ENCODE measurements at places on chromosomes 16 and 17.

GRCh38 chr16:69382421-69382820, 3.4 kb downstream of the TERF2 start:
- DNase-seq = no peak

GRCh38 chr16:76931186-76931585, 259.8 kb upstream of the MON1B start:
- no peak for DNase-seq

DNA sequence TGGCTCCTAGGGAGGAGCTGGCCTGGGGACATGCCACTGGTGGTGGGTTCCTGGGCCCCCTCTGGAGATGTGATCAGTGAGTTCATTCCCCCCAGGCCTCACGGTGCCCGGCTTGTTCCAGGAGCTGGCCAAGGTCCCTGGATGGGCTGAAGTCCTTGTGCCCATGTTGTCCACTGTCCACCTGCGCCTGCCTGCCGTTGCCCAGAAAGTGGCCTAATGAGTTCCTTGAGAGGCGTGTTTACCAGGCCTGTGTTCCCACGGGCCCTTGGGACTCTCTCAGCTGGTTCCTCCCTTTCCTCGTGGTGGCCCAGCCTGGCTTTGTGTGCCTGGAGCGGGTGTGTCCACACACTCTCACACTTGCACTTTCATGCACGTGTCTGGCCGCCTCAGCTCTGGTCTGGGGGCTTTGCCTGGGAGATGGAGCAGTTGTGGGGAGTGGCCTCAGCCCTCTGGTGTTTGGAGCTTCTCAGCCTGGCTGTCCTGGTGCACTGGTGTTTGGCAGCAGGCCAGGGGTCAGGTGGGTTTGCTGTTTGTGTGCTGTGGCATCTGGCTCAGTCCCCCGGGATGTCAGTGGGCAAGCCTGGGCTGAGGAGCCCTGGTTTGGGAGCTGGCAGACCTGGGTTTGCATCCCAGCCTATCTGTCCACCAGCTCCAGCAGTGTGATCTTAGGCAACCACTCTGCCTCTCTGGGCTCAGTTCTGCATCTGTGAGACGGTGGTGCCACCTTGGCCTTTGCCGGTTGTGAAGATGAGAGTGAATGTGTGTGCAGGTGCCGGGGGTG, 18.0 kb downstream of the ADCY7 start:
- no peak for DNase-seq

DNA sequence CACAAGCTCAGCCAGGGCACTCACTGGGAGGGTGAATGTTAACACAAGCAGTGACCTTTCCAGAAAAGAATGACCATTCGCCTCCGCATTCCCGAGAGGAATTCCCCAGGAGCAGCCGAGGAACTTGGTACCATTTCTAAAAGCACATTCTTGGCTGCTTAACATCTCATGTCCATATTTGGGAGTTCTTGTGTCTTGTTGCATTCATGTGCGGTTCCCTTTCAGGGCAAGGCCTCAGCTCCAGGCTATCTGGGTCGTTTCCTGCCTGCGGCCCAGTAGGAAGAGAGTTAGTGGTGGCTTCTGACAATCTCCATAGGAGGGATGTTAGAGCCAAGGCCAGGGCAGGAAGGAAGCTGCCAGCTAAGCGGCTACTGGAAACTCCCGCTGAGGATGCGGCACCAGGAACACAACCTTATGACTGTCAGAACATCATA, 27.8 kb upstream of the MEAK7 start:
- no peak for DNase-seq

- no peak for DNase-seq
These were observed 13.1 kb downstream of the MAP2K3 start for GRCh38 chr17:21297597-21297996.

DNA sequence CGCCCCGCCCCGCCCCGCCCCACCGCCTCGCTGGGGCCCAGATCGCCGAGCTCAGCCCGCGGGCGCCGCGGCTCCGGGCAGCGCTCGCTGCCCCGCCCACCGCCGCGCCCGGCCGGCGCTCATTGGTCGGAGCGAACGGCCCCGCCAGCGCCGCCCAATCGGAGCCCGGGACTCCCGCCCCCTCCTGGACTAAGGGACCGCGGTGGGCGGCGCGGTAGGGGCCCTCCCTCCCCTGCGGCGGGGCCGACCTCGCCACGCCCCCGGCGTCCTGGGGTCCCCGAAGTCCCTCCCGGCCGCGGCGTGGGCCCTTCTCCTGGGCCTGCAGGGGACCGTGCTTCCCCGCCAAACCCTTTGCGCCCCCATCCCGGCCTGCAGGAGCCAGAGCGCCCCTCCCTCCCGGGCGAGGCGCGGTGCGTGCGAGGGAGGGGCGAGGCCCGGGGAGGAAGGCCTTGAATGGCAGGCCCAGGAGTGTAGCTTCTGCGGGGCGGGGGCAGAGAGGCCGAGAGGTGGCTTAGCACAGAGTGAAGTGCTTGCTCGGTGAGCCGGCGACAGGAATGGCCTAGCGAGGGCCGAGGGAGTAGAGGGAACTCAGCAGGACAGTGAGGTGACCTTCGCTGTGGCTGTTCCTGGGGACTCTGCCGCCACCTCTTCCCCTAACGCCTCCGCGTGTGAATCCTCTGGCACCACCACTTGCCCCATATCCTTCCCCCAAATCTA, at the start of gene CAMKK1:
TSS of gene CAMKK1 (minus strand) at position 51 of the 717 bp plus-strand sequence. CDS start 7,366 bp downstream, outside the sequence.
- peak; percentile 91 for DNase-seq

- no peak for DNase-seq
These were observed 256.3 kb upstream of the ZFHX3 start for GRCh38 chr16:73304008-73304774.

- no peak for DNase-seq
These were observed 38.9 kb downstream of the PLCG2 start for GRCh38 chr16:81817789-81818567.

DNA sequence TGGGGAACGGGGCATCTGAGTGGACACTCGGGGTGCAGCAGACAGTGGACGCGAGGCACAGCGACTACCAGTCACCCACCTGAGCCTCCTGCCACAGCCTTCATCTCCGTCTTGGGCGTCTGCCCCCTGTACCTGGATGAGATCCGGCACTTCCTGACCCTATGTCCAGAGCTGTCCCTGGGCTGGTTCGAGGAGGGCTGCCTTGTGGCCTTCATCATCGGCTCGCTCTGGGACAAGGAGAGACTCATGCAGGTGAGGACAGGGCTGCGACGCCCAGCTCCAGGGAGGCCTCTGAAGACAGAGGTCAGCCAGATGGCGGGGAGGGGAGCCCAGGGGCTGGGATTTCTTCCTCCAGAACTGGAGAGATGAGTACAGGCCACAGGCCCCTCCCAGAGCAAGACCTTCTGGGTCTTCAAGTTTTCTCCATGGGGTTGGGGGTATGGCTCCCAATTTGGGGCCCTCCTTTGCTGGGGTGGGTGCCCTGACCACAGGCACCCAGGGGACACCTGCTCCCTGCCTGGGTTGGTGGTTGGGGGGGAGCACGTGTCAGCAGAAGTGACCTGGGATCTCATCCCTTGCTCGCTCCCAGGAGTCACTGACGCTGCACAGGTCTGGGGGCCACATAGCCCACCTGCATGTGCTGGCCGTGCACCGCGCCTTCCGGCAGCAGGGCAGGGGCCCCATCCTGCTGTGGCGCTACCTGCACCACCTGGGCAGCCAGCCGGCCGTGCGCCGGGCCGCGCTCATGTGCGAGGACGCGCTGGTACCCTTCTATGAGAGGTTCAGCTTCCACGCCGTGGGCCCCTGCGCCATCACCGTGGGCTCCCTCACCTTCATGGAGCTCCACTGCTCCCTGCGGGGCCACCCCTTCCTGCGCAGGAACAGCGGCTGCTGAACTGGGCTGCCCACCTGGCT, 1.9 kb downstream of the AANAT start:
- no peak for DNase-seq

DNA sequence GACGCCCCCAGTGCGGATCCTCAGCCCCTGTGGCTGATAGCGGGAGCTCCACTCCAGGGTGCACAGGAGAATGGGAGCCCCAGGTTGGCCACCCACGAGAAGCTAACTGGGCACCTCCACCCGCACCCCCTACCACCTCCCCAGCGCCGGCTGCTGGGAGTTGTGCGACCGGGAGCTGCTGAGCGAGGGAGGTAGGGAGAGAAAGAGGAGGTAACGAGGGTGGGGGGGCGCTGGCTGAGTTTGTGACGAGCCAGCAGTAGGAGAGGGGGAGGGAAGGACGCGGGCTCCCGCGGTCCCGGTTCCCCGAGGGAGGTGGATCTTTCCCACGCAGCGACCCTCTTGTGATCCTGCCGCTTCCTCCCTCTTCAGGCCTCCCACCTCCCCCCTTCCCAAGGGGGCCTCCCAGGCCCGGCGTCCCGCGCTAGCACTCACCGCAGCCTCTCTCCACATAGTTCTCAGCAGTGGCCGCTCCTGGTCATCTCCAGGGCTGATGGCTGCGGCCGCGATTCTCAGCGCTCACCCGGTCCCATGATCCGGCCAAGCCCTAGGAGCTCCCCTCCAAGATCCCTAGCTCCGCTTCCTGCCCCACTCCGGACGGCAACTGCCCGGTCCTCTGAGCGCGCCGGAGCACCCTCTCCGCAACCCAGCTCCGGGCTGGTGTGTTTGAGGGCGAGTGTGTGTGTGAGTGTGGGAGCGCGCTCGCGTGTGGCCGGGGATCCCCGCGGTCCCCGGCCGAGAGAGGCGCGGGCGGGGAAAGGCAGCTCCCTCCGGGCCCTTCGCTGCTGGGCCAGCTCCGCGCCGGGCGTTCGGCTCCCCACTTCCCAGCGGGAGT, at the start of gene GRIN2A:
TSS of gene GRIN2A (minus strand) at position 207 of the 832 bp plus-strand sequence. CDS start 2,017 bp downstream, outside the sequence.
- no peak for DNase-seq

- DNase-seq = no peak
These were observed 477 bp downstream of the NTAN1 start for GRCh38 chr16:15055141-15056053.

- DNase-seq = no peak
These were observed 10.6 kb upstream of the SMG1 start for GRCh38 chr16:18936727-18937340.

DNA sequence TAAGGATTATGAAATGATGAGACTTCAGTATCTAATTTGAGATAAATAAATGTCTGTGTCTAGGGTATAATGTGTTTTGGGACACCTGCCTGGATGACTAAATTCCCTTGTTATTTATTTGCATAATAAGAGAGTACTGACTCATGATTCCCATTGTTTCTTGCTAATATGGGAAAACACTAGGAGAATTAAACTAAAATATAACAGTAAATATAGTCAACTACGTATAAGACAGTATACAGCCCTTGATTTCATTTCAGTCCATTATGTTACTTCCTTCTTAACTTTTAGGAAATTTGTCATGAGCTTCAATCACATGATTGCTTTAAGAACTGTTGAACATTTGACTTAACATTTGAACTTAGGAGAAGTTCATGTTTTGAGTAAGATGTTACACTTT, 62.4 kb downstream of the VMP1 start:
- DNase-seq = no peak

Data from NCI-H1436 (cell line).